Stimulated activated memory B cell treated with anti-CD40 and anti-IgM and Interleukin-4, amounts not matched to agents 10 μg/mL and 1 μg/mL and 100 μg/mL, for 72 hours (primary cell): ENCODE measurements at places on chromosomes 3 and 15.

- ATAC-seq, result no peak
These were observed 10.8 kb downstream of the ITGA11 start for GRCh38 chr15:68421115-68421551.

GRCh38 chr3:96700322-96701315 is 113.8 kb upstream of the EPHA6 start:
- no peak for ATAC-seq

- ATAC-seq, result no peak
These were observed 173.6 kb downstream of the UBE2E2 start for GRCh38 chr3:23376516-23377248.

GRCh38 chr3:179476215-179476614 is 24.9 kb upstream of the GNB4 start:
- no peak for ATAC-seq
